ENCODE measurements at places on chromosomes 13 and 19. TPM values are rescaled to one million over a fixed set of nuclear protein-coding genes. Genes with fewer than 3 reads are reported as not detected.

Gene ZNF805
- 11.1 TPM for total RNA-seq

Gene BABAM1
- total RNA-seq: 124 TPM

Gene RNF113B
- not detected for total RNA-seq

Gene ZNF253
- total RNA-seq: 16.1 TPM

Gene OR4F17
- not detected for total RNA-seq

Gene PLK5
- total RNA-seq: not detected

Gene CEACAM20
- not detected for total RNA-seq

Gene KLK2
- not detected for total RNA-seq

Gene ZNF154
- 6.5 TPM for total RNA-seq

Gene PRTN3
- total RNA-seq: not detected

Gene ZIC2
- total RNA-seq: not detected

Gene FFAR1
- total RNA-seq: not detected

Gene PGLYRP1
- total RNA-seq: not detected

Gene CCDC8
- not detected for total RNA-seq

Gene SIGLEC8
- total RNA-seq: not detected

Gene F7
- 0.22 TPM for total RNA-seq

Gene IRF2BP1
- 18.6 TPM for total RNA-seq

Gene N4BP2L1
- total RNA-seq: 15.1 TPM

Gene SIGLECL1
- total RNA-seq: not detected

Gene ZNF726
- 12.6 TPM for total RNA-seq

Gene F2RL3
- not detected for total RNA-seq

Gene IGFL2
- total RNA-seq: not detected

Gene PGLYRP2
- not detected for total RNA-seq

Gene USHBP1
- 0.27 TPM for total RNA-seq

Gene SHISA7
- total RNA-seq: not detected

Gene KLK4
- not detected for total RNA-seq

Gene MISP
- not detected for total RNA-seq

Gene LSR
- total RNA-seq: 23.5 TPM

Gene BBC3
- 20.1 TPM for total RNA-seq

Gene ADGRE1
- total RNA-seq: 0.53 TPM

Gene ZNF556
- not detected for total RNA-seq

Gene UBE2L5
- not detected for total RNA-seq

Gene ZNF575
- 2.3 TPM for total RNA-seq

Gene WDR87
- not detected for total RNA-seq
